ENCODE measurements at places on chromosomes 12 and 14.

- DNase-seq: no peak
These were observed 24.8 kb upstream of the FKBP4 start for GRCh38 chr12:2769866-2770533.

- DNase-seq: no peak
These were observed 798 bp downstream of the CLEC2B start for GRCh38 chr12:9868311-9868801.

DNA sequence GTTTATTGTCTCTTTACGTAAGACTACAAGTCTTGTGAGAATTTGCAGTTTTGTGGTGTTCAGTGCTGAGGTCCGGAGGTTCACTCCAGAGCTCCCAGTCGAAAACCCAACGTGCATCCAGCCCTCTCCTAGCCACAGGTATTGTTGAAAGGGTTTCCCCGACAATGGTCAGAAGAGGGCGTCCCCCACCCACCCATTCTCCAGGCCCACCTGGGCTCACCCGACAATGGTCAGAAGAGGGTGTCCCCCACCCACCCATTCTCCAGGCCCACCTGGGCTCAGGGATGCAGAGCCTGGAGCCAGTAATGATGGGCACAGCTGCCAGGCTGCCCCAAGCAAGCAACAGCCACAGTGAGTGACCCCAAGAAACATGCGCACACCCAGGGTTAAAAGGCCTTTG lies 126.8 kb upstream of the EVL start:
- DNase-seq: no peak

- peak; percentile 5 for DNase-seq
These were observed 1.7 kb downstream of the RDH16 start for GRCh38 chr12:56955631-56956256.

DNA sequence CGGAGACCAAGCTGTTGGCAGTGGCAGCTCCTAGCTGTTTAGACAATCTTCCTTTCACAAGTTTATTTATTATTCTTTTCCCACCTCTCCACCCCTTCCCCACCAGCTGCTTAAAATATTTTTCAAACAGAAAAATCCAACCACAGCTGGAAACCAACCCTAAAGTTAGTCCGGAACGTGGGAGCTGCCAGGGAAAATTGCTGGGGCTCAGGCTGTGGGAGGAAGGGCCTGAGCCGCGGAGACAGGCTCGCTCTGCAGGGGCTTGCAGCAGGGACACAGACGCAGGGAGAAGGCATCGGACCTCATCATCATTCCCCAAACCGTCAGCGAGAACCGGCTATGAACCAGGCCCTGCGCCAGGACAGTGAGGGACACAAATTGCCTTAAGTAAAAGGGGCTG lies 16.1 kb upstream of the TMEM106C start:
- DNase-seq: no peak

DNA sequence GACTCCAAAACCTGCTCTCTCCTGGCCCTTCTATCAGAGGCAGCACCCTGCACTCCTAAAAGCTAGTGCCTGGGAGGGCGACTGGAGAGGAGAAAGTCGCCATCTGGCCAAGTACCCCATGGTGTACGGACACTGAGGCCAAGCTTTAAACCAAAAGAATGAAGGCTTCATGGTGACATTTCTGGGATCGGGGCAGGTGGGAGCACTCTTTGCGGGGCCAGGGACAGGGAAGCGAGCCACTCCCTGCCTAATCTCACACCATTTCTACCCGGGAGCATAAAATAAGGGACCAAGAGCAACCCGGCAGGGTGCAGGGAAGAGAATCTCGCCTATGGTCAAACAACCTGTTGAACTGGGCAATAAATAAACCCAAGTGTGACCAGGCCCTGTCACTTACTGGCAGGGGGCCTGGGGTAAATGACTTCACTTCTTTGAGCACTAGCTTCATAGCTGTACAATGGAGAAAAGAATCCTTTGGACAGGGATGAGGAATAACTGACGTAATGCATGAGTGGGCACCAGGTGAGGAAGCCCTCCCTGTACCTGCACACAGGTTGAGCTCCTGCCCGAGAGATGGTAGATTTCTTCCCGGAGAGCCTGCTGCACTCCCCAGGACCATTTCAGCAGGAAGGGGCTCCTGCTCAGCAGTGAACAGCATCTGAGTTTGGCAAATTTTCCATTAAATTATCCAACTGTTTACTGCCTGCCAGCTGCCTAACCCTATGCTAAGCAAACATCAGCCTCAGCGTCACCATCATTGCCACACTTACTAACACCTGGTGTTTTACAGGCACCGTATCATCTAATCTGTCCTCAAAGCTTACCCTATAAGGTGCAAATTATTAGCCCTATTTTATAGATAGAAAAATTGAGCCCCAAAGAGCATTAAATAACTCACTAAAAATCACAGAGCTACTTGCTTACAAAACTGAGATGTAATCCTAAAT lies 2.0 kb downstream of the SERPINA1 start:
- DNase-seq: no peak
